ENCODE measurements at places on chromosomes 3 and 15.

DNA sequence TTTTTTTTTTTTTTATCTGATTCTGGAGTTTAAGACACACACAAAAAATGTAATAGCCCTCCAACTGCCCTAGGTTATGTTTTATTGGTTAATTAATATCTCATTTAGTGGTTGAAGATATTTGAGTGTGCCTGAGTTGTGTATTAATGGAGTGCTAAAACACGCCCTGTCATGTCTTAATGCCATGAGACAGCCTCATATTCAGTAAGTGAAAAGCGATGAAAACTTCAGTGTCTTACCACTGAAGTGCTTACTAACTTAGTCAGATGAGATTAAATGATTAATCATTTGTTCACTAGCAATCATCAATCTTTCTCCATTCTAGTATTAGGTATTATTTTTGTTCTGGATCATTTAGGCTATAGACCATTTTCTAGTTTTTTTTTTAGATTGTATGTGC, 544.7 kb upstream of the ROBO2 start:
- DNase-seq = no peak

- DNase-seq = no peak
These were observed 1010.9 kb downstream of the NTRK3 start for GRCh38 chr15:87245592-87245991.

GRCh38 chr15:66172324-66172980, 81.1 kb downstream of the MEGF11 start:
- DNase-seq = no peak

DNA sequence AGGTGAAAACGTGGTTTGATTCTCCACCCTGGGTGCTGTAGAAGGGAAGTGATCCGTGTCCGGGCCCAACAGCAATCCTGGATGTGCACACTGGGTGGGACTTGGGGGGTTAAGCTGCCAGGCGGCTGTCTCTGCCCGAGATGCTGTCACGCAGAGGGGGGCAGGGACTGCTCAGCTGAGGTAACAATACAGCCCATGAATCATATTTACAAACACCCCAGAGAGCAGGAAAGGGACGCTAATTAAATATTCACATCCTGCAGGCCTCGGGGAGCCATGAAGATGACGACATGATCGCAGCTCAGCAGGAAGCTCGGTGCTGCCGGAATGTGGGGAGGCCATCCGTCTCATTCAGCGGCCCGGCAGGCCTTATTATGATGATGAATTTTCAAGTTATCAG, 17.9 kb upstream of the CRABP1 start:
- no peak for DNase-seq

DNA sequence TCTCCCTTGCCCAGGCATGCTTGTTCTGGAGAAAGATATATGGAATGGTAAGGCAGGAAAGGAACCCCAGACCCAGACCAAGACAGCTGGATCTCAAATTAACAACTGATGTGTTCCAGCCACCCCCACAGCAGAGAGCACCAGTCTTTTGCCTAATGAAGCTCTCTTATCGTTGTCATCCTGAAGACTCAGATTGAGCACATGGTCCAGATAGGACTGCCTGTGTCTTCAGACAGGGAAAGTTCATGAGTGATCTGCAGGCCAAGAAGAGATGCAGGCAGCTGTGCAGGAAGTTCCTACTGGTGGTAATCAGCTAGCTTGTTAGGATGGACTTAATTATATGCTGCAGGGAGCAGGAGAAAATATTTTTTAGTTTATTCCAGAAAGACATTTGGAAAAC, 53.3 kb downstream of the PPP2R3A start:
- DNase-seq = no peak

DNA sequence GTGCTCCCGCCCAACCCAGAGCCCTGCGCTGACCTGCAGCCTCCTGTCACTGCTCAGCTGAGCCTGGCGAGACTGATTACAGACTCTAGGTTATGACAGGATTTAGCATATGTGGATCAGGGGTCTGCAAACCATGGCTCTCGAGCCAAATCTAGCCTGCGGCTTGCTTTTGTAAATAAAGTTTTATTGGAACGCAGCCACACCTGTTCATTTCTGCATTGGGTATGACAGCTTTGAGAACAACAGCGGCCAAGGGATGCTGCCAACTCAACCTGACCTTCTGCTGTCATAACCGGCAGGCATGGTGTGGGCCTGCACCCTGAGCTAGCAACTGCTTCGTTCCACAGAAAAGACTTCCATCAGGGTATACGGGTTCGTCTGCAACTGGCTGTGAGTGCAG, 50.5 kb upstream of the IQSEC1 start:
- DNase-seq = no peak

GRCh38 chr3:119352863-119353527, 58.8 kb downstream of the ARHGAP31 start:
- peak; percentile 49 for DNase-seq

GRCh38 chr15:60777558-60777957, 298.6 kb upstream of the ICE2 start:
- DNase-seq = no peak

DNA sequence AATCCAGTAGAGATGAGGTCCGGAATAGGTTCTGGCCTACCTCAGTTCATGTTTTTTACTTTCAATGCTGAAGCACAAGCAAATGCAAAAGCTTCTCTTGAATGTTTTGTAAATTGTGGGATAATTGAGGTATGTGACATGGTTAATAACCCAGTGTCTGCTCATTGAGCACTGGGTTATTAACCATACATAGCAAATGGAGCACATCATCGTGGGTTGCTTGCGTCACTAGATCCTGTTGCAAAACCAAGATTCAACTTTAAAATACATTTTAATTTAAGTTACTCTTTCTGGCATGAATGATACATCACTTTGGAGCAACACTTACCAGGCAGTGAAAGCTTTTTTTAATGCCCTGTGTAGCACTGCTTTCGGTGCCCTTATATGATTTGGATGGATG, 165.6 kb downstream of the IGF1R start:
- no peak for DNase-seq

- DNase-seq = no peak
These were observed 241.1 kb downstream of the ZNF385D start for GRCh38 chr3:21509731-21510470.

DNA sequence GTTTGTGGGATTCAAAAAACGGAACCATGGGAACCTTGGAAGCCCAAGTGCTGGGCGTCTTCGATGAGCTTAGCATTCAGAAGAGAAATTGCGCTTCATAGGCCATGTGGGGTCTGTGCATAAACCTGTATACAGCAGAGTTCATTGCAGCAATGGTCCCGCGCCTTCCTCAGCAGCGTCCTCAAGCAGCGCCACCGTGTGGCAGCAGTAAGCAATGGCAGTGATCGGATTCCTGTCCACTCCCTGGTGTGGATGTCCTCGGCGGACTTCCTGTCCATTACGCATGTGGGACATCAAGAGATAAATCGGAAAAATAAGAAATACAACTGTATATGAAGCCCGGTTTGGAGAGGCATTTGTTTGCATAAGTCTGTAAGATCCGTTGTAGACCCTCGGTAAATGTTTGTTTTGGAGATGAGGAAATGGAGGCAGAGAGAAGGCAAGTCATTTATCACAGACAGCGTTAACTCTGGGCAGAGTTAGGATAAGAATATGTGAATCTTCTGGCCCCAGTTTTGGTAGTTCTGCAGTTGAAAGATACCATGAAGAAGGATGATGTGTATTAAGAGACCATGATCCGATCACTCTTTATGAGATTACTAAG, 57.7 kb downstream of the CNTN4 start:
- DNase-seq = no peak

DNA sequence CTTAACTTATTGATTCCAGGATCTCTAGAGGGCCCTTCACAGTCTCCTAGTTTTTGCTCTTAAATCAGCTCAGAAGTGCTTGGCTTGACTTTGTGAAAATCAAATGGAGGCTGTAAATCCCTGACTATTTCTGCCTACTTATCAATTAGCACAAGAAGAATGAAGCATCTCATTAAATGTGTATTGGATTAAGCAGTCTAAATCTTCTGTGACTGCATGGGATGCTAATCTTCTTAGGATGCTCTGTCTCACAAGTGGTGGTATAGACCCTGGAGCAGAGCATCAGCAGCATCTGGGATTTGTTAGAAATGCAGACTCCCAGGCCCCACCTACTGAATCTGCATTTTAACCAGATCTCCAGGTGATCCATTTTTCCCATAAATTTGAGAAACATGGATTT, 488.7 kb downstream of the AGBL1 start:
- no peak for DNase-seq

DNA sequence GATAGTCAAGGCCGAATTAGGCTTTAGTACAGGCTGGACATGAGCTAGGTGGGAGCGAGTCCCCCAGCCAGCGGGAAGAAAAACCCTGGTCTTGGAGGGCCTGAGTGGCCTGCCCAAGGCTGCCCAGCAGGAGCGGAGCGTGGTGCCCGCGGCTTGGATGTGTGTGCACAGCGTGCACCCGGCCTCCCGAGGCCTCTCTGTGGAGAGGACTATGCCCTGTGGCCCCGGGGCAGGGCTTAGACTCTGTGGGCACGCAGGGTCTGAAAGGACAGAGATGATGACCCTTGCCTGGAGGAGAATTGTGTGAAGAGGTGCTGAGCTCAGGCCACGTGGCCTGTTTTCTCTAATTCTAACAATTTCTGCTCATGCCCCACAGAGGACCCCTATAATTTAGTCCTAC, 124.6 kb upstream of the IQSEC1 start:
- DNase-seq = no peak

DNA sequence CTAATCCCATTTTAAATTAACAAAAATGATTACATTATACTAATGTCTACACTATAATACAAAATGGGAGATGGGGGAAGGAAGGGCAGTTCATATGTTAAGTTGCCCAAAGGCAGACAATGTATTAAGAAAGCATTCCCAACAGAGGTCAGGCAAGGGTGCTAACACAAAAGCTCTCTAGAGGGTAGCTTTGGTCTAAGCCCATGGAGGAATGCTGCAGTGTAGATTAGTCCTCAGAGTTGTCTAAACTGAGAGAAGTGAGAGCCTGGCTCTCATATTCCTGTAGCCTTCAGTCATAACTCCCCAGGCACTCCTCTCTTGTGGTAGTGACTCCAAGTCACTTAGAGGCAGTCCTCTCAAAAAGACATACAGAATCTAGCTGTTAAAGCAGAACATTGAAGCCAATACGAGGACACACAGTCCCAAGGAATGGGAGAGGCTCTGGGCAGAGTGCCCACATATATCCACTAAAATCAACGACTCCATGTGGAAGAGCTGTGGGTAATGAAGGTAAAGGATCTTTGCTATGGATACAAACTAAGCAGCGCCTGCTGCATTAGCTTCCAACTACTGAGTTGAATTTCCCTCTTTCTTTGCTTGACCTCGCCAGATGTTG, 14.5 kb downstream of the NEK10 start:
- DNase-seq = no peak

GRCh38 chr15:33309602-33310276, 1.0 kb upstream of the RYR3 start:
- DNase-seq = no peak

DNA sequence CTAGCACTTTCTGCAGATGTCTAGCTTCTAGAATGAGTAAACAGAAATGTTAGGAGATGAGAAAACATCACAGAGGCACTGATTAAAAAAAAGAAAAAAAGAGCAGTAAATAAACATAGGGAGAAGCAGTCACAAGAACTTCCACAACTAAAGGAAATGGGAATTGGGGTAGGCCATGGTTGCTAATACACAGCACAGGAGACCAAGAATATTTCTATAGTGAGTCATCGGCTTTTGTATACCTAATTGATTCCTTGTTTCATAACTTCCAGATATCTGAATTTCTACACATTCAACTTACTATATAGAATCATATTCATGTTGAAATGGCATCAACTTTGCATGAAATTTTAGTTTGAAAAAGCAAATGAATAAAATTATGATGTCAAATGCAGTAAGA, 47.3 kb upstream of the TCF12 start:
- DNase-seq = peak; percentile 49

GRCh38 chr3:119170821-119171220, 2.6 kb upstream of the UPK1B start:
- DNase-seq = no peak

GRCh38 chr15:80028937-80029336, 30.5 kb upstream of the ZFAND6 start:
- DNase-seq = no peak

DNA sequence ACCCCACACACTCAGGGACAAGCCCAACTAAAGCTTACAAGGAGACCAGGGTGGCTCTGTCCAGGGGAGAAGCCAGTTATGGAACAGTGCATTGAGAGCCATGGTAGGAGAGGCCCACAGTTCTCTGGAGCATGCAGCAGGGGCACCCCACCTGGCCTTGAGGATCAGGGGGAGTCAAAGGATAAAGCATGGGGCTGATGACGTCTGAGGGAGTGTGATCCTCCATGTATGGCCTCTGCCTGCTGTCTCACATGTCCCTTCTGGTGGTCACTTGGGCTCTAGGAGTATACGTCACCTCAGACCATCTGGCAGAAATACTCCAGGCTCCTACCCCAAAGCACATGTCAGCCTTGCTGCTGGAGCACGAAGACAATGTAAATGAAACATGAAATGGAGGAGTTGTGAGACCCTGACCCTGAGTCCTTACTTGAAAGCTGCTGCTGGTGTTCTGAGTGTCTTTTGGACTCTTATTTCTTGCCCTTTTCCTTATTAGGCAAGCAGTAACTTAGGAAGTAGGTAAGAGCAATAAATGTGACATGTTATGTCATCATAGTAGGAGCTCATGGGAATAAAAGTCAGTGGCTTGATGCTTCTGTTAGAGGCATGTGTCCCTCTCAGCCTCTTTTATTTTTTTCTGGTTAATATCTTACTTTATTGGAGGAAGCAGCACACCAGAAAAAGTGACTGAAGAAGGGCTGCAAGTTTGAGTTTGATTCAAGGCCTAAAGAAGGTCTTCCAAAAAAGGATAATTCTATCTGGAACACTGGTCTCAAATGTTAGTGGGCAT, 15.5 kb downstream of the SRPRB start:
- no peak for DNase-seq

Measured in fibroblast of the conjunctiva (primary cell).